ENCODE measurements at places on chromosomes 3 and 15.

- DNase-seq = no peak
Measured at GRCh38 chr3:40546816-40547215, 22.1 kb downstream of the ZNF621 start.

DNA sequence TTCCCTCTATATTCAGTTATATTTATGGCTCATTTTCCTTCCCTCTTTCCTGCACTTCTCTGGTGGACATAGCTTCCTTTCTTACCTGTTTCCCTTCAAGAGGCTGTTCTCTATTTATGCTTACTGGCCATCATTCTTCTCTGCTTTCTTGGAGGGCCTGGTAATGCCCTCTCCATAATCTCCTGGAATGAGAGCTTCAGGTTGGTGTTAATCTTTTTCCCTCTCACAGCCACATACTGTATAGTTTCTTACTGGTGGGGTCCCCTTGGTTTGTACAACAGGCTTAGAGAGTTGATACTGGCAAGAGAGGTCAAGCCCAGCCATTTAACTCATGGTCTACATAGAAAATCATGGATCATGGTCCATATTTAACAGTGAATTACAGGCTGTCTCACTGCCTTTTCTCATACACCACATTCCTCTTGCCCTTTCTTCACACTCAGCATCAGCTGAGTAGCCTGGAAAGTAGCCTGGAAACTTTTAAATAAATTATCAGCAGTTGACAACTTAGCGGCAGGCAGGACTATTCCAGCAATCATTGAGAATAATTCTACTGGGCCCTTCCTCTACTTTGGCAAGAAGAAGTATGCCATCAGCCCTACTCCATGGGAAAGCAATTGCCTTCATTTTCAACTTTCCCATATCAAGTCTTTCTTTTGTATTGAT, 38.0 kb upstream of the DPH6 start:
- no peak for DNase-seq

- DNase-seq = no peak
Measured at GRCh38 chr3:8164145-8164544, 337.5 kb upstream of the LMCD1 start.

- DNase-seq = no peak
Measured at GRCh38 chr3:120170223-120170622, 76.0 kb upstream of the GSK3B start.

DNA sequence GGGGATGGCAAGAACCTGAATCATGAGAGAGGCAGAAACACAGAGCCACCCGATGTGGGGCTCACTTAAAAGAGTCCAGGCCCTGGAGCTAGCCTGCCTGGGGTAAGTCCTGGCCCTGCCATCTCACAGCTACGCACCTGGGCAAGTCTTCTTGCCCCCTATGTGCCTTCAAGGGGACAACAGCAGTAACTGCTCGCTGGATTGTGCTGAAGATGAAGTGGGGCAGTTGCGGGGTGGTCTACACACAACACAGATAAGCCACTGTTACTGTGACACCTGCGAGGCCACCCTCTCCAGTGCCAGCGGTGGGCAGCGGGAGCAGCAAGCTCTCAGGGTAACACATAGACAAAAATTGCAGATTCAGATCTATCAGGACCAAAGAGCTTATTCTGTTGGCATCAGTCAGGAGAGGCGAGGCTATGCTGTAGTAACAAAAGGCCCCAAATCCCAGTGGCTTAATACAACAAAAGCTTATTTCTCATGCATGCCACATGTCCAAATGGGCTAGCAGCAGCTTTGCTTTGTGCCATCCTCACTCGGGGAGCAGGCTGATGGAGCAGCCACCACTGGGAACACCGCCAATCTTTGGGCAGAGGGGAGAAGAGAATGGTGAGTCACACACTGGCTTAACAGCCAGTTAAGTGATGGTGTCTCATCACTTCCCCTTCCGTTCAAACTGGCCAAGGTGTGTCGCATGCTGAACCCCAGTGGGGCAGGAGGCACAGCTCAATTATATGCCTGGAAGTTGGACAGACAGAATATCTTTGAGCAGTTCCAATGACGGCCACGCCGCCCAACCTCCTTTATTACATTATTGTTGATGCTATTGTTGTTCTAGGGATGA, 78.3 kb downstream of the WNT7A start:
- DNase-seq = no peak

DNA sequence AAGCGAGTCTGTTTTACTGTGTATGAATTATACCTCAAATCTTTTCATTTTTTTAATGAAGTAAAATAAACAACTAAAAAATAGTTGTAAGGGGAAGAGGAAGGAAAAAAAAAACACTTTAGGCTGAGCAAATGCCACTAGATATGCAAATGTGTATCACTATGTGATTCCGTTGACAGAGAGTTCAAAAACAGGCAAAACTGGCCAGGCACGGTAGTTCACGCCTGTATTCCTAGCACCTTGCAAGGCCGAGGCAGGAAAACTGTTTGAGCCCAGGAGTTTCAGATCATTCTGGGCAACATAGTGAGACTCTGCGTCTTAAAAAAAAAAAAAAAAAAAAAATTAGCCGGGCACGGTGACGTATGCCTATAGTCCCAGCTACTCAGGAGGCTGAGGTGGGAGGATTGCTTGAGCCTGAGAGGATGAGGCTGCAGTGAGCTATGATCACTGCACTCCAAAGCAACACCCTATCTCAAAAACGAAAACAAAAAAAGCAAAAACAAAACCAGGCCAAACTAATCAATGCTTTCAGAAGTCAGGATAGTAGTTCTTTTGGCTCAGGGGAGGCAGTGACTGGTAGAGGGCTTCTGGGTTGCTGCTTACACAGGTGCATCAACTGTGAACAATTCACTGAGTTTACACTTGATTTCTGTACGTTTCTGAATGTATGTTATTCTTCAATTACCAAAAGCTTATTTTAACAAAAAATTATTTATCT, 7.4 kb downstream of the PRC1 start:
- DNase-seq = peak; percentile 35

DNA sequence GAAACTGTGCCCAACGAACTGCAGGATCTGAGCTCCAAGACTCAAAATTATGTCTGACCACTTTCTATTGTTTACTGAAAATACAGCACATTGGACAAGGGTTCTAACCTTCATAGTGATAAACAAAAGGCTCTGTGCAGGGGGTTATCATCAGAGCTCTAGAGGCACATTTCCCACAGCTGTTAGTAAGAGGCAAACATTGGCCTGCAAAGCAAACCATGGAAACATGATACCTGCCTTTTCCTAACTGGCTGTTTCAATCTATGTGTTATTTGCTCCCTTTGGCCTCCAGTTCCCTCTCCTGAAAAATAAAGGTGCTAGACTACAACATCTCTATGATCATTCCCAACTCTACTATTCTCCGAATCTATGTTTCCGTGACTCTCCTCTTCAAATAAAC, 159.7 kb upstream of the ARHGEF26 start:
- DNase-seq = no peak

DNA sequence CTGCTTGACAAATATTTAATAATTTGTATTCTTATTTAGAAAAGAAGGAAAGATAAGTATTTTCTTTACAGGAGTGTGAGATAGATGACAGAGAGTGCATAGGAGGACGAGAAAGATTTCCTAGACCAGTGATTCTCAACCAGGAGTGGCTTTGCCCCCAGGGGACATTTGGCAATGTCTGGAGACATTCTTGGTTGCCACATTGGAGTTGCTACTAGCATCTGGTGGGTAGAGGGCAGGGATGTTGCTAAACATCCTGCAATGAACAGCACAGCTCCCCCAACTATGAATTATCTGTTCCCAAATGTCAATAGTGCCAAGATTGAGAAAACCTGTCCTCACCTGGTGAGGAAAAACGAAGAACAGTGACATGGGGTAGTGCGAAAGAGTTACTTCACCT, 30.8 kb upstream of the MINAR1 start:
- DNase-seq = no peak

GRCh38 chr15:35557544-35557943, 11.6 kb upstream of the DPH6 start:
- DNase-seq = no peak

DNA sequence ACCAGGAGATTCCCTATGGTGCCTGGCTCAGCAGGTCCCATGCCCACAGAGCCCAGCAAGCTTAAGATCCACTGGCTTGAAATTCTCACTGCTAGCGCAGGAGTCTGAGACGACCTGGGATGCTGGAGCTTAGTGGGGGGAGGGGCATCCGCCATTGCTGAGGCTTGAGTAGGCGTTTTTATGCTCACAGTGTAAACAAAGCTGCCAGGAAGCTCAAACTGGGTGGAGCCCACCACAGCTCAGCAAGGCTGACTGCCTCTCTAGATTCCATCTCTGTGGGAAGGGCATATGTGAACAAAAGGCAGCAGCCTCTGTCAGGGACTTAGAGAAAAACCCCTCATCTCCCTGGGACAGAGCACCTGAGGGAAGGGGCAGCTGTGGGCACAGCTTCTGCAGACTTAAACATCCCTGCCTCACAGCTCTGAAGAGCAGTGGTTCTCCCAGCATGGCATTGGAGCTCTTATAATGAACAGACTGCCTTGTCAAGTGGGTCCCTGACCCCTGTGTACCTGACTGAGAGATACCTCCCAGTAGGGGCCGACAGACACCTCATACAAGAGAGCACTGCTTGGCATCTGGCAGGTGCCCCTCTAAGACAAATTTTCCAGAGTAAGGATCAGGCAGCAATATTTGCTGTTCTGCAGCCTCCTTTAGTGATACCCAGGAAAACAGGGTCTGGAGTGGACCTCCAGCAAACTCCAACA, 231.5 kb upstream of the SETMAR start:
- no peak for DNase-seq

DNA sequence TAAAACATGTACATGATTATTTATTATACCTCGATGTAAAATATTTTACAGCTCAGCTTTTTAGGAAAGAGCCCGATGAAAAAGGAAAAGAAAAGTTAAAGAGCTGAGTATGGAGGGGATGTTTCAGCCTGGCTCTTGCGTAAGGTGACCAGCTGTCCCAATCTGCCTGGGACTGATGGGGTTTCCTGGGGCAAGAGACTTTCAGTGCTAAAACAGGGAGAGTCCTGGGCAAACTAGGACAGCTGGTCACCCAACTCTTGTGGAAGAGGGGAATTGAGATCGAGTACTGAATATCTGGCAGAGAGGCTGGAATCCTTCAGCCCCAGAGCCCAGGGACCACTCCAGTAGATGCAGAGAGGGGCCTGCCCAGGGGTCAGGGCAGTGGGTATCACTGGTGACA, 21.0 kb downstream of the DUOX2 start:
- no peak for DNase-seq

- DNase-seq = no peak
Measured at GRCh38 chr3:149493315-149494021, 19.0 kb downstream of the TM4SF4 start.

DNA sequence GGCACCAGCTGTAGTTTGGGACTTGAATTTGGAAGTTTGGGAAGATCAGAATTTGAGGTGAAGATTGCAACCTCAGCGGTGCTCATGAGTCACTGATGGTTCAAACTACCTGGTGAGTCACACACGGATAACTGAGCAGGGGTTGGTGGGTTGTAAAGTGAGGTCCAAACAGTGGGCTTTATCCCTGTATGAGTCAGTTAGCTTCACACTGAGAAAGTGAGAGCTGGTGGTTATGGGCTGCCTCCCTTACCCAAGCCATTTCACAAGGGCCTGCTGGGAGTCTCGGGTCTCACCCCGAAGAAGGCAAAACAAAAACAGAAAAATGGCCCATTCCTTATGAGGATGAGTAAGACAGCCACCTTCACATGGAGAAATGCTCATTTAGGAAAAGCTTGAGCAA, 77.0 kb downstream of the ITGA11 start:
- no peak for DNase-seq

DNA sequence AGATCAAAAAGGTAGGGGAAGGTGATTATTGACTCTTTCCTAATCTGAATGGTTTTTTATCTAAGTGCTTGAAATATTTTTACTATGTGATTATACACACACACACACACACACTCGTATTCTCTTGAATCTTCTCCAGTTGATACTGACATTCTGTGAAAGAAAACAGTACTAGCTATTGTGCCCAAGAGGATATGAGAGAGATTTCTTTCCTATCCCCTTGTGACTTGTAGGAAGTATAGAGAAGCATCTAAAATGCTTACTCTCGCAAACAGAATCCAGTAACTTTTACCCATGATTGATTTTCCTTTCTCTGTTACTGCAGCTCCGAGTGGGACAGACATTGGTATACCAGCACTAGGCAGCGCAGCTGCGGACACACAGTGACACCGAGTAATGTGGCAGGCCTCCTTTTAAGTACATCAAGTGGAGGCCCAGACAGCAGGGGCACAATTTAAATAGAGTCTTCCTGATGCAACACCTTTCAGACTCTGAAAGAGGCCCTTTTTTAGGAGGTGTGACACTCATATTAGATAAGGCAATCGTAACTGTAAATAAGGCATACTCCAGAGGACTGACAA, 421.0 kb upstream of the CNTN4 start:
- DNase-seq = no peak

- no peak for DNase-seq
Measured at GRCh38 chr15:58286523-58286922, 145.3 kb upstream of the LIPC start.

DNA sequence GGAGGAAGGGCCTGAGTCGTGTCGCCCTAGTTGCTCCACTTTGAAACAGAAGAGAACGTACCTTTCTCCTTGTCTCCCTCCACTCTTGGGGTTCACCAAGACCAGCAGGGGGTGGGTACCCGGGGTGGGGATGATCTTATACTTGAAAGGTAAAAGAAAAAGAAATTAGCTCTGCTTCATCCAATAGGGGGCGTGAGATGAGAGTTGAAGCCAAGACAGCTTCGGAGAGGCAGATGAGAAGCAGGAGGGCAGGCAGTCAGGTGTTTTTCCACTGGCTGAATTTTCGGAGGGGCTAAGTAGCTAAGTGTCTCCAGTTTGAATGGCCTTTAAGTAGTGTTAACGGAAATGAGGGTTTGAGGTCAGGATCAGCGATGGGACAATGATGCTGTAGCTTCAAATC, 100.4 kb downstream of the DGKG start:
- DNase-seq = peak; percentile 42

- no peak for DNase-seq
Measured at GRCh38 chr15:32007355-32007960, 22.9 kb upstream of the CHRNA7 start.

DNA sequence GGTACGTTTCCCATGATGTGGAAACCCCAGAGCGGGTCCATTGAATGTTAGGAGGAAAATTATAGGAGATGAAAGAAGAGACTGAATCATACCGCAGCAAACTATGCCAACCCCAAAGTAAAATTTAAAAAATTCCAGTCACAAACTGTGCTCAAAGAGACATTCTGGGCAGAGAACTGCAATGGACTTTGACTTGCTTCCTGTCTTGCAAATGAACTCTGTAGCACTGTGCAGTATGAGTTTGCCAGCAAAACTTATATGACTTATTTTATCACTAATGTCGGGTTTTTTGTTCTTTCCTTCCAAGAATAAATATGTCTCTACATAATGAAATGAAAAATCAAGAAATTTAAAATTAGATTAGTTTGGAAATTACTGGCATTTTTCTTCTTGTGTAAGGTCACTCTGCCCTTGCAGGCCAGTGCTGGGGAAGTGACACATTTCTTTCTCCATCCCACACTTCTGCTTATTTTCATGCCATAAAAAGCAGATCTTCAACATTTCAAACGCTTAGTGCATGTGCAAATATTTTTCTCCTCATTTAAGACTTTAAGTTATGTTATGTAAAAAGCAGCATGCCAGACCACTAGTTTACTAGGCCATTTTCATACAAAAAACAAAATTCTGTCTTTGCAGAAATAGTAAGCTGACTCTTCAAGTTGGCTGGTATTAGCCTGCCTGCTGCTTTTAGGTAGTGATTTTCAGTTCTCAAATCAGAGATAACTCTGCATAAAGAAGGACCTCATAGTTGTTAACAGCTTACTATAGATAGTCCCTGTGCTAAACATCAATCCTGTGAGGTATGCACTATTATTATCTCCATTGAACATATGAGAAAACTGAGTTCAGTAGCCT, 32.2 kb upstream of the SSR3 start:
- no peak for DNase-seq

Measured in GM13977 (cell line).